Foreskin fibroblast (primary cell): ENCODE measurements at places on chromosomes 5 and 9.
A peak's percentile ranks its signal among the peaks of the same experiment; 100 is the strongest.

DNA sequence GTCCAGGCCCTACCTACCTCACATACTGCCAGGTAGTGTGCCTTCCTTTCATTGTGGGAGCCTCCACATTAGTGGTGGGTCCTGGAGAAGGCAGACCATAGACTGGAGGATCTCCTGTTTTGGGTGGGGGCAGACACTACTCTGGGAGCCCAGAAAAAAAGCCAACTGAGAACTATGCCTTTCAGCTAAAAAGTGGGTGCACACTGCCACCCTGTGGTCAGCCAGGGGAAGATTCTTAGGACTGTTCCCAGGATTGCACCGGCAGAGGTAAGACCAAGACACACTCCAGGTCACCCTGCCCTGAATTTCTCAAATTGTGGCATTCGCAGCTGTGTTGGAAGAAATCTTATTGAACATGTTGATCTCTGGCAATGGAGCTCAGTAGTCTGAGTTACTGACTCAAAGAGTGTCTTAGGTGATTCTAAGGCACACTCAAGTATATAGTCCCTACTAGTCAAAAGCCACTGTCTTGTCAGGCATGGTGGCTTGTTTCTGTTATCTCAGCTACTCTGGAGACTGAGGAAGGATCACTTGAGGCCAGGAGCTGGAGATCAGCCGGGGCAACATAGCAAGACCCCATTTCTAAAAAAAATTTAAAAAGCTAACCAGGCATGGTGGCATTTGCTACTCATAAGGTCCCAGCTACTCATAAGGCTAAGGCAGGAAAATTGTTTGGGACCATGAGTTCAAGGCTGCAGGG is 3.6 kb downstream of the SIGMAR1 start:
- DNase-seq: peak; percentile 83

GRCh38 chr5:43050384-43050783 is 10.3 kb upstream of the ANXA2R start:
- DNase-seq: no peak

GRCh38 chr5:53874409-53874808 is 314.0 kb downstream of the NDUFS4 start:
- DNase-seq: peak; percentile 13

GRCh38 chr5:146751781-146752401 is 126.7 kb downstream of the PPP2R2B start:
- no peak for DNase-seq

- no peak for DNase-seq
Measured at GRCh38 chr5:149677731-149678130, 52.4 kb upstream of the PPARGC1B start.

GRCh38 chr9:93592643-93593021 is 16.2 kb downstream of the PHF2 start:
- DNase-seq: no peak

GRCh38 chr5:133410335-133410828 is 202.0 kb downstream of the FSTL4 start:
- no peak for DNase-seq

- no peak for DNase-seq
Measured at GRCh38 chr5:115602591-115603125, 379 bp upstream of the TICAM2 start.

DNA sequence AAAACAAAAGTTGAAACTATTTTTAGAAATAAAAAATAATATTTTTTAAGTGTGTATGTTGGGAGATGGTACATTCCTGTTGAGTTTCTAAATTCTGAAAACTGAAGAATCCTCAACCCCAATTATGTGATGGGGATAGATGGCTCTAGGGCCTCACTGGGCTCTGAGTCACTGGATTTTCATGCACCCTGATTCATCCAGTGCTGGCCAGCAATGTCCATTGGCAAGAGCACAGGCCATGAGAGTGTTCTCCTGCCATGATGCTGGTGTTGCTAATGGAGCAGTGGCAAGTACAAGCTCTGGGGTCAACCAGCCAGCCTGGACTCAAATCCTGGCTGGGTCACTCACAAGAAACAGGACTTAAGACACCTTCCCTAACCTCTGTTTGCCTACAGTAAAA is 23.3 kb downstream of the SMIM23 start:
- peak; percentile 78 for DNase-seq

GRCh38 chr5:160088805-160089204 is 30.4 kb downstream of the PWWP2A start:
- DNase-seq: no peak

DNA sequence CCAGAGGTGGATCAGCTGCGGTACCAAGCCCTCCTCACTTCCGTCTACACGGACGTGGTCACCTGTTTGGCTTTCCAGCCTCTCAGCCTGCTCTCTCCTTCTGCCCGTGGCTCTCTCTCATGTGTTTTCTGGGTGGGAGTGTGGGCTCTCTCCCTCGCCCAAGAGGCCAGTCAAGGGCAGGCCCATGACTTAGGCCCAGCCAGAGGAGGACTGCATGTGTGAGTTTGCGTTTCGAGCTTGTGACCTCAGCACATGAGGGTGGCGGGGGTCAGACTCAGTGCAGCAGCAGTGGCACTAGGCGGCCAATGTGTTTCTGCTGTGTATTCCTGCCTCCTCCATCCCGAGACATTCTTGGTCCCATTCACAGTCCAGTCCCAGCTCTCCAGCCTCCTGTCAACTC is 82.5 kb upstream of the SMIM23 start:
- DNase-seq: no peak

- DNase-seq: no peak
Measured at GRCh38 chr9:90891308-90892040, 89.9 kb downstream of the SYK start.

DNA sequence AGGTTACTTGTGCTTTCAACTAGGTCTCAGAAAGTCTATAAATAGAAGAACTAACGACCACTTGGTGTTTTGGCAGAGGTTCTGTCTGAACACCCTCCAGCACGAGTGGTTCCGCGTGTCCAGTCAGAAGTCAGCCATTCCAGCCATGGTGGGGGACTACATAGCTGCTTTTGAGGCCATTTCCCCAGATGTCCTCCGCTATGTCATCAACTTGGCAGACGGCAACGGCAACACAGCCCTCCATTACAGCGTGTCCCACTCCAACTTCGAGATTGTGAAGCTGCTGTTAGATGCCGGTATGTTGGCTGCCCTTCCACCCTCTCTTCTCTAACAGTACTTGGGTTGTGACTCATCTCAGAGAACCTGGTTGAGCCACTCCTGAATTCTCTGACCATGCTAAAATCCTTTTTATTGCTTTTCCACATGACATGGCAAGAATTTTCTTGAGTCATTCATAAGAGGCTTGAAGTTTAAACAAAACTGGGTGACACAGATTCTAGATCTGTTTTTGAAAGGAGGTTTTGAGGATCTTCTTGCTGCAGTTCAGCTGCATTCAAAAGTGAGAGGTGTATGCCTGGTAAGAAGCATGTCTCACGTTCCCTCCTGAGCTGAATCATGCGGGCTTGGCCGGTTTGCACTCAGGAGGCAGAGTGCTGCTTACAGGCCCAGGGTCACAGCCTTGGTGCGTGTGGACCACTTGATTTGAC is 103.1 kb upstream of the DMRT1 start:
- peak; percentile 88 for DNase-seq

DNA sequence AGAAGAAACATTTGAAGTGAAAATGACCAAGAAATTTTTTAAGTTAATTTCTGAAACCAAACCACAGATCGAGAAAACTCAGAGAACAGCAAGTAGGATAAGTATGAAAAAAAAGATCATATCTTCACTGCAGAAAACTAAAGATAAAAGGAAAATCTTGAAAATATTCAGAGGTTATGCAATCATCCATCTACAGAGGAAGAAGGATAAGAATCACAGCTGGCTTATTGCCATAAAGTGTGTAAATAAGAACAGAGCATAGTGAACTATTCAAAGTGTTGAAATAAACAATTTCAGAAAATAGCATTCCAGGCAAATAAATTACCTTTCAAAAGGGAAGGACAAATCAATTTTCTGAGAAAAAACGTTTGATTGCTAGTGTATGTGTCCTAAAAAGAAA is 1191.7 kb upstream of the CDH6 start:
- DNase-seq: no peak

GRCh38 chr9:447230-448025 is 232.8 kb downstream of the DOCK8 start:
- DNase-seq: no peak

DNA sequence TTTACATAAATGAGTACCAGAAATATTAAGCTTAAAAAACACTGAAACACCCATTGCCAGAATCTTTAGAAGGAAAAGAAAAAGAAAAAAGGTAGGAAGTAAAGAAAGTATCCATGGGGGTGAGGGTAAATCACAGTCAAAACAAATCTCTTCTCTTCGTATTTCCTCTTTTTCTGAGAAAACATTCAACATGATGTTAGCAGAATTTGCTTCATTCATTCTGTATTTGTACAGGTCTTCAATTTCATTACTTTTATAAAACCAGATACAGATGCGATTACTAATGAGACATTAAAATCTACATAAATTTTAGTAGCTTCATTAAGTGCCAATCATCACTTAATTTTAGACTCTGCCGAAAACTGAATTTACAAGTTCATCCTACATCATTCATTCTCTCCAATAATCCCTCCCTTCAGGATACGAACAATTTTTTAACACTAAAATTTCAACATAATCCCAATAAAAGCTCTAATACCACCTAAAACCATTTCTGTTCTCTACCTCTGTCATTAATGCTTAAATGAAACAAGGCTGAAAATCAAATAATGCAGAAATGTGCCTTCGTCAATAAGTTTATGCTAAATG is 7.0 kb downstream of the NR3C1 start:
- no peak for DNase-seq

DNA sequence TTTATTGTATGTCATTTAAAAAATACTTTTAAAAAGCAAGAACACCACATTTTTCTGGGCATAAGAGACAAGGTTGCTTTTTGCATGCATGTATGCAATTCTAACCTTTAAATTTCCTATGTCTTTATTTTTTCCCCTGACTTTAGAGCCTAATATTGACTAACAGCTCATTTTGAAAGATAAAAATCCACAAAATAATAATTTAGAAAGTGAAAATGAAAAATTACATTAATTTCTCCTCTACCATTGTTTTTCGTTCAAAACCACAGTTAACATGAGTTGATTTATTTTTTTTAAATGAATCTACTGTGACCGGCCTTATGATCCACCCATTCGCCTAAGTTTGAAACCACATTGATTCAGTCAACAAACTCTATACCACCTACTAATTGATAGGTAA is 137.5 kb upstream of the CDKN2B start:
- no peak for DNase-seq

DNA sequence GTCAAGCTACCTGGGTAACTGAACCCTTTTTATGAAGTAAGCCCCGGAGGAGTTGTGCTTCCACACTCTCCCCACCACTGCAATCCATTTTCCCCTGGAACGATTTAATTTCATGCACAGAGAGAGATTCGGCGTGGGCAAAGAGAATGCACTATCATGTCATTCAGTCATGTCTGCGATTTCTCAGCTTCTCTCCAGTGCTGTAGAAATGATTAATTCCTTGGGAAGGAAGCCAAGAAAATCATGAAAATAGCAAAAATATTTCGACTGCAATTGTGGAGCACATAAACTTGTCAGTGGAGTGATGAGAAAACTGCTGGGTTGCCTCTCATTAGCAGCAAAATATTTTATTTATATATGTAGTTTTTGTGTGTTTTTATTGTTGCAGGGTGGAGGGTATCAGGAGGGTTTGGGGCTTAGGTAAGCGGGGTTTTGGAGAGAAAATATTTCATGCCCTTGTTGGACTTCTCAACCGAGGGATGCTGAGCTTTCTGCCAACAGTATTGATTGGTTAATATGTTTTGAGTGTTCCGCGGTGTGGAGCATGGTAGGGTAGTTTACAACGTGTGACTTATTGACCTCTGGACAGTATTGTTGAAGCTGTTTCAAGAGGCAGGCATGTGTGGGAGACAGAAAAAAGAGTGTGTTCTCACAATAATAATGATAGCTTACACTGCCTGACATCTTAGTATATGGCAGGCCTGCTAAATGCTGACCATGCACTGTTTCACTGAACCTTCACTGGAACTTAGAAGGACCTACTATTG is 69.3 kb downstream of the SGCD start:
- peak; percentile 50 for DNase-seq

DNA sequence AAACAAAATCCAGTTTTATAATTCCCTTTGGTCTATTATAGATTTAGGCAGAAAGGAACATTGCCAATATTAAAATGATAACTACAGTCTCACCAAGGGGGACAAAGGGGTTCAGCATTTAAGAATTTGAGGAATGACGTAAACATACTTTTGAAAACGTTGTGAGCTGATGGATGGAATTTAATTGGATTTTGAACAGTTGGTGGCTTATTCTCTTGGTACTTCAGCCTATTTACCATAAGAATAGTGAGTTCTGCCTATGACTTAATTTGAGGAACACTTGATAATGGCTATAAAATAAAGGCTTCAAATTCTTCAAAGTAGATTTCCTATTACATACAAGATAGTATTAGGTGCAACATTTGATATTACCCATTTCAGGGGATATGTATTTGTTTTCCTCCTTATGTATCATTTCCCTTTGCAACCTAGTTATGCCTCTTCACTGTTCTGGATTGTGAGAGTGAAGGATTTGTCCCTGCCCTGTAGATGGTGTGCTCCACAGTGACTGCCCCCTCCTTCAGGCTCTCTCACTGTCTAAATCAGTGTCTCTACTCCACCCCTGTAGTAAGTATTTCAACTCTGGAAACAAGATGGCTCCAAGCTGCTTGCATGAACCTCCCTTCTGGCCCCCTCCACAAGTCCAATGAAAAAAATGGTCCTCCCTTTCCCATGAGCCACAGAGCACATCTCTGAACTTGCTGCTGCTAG is 225.6 kb downstream of the ARHGEF28 start:
- no peak for DNase-seq

DNA sequence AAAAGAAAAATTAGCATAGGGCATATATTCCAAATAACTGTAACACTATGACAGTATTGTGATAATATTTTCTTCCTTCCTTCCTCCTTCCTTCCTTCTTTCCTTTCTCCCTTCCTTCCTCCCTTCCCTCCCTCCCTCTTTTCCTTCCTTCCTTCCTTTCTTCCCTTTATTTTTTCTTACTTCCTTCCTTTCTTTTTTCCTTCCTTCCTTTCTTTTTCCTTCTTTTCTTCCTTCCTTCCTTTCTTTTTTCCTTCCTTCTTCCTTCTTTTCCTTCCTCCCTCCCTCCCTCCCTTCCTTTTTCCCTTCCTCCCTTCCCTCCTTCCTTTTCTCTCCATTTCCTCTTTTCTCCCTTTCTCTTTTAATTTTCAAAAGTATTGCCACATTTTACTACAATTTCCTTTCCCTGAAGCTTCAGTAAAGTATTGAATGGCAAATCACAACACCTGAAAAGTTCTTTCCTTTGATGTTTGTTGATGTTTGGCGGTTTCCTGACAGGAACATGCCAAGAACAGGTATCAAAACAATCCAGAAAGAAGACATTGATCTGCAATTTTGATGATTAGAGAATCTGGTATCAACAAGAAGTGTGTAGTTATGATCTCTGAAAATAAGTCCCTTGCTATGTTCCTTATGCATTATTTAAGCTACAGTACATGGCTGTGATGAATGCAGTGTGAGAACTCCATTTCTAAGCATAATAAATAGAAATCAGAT is 253.1 kb upstream of the EDIL3 start:
- no peak for DNase-seq

- no peak for DNase-seq
Measured at GRCh38 chr9:99437145-99437544, 215.1 kb downstream of the SEC61B start.
